ENCODE measurements at places on chromosomes 7 and 10.

DNA sequence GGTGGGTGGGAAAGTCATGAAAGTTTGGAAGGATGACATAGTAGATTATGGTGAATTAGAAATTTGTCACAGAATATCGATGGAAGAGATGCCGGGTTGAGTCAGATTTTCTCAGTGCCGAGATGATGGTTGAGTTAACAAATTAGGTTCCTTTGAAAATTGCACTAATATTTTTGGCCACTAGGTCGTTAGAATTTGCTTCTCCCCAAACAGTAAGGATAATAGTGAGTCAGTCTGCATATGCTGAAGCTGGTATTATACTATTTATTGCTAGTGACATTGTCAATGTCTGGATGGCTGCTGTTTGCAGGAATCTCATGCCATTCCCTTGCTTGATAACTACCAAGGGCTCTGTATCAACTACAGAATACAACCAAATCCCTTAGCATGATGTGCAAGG is 37.7 kb upstream of the MINDY3 start:
- no peak for DNase-seq

GRCh38 chr7:4386190-4386589 is 295.9 kb upstream of the FOXK1 start:
- DNase-seq, result no peak

DNA sequence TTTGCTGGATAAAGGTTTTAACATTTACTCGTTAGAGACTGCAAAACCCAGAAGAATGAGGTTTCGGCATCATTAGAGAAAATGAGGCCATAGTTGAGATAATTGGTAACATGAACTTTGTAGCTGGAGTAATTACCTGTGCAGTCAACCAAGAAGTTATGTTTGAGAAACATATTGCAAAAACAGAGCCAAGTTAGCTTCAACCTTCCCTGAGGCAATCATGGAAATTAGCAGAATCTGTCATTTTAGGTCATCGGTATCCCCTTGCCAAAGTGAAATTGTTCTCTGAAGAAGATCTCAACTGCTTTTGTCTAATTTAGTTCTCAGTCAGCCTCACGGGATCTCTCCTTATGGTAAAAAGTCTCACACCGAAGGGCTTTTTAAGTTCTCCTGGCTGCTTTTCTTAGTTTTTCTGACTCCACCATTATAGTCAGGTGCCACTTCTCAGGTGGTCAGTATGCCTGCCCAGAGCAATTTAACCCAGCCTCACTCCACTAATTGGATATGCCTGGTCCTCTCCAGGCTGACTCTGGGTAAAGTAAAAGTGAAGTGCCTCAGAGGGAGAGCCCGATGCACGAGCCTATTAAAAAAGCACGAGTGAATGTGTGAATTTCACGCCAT is 52.5 kb downstream of the NRCAM start:
- no peak for DNase-seq

GRCh38 chr10:128568990-128569945 is 443.0 kb upstream of the MKI67 start:
- no peak for DNase-seq

Data from NT2/D1 (cell line).